ENCODE measurements at places on chromosomes 6 and 20.
A peak's percentile ranks its signal among the peaks of the same experiment; 100 is the strongest.

- DNase-seq: no peak
Measured at GRCh38 chr20:56769921-56770600, 141.0 kb downstream of the TFAP2C start.

GRCh38 chr6:21227486-21227885, 366.1 kb upstream of the SOX4 start:
- no peak for DNase-seq

GRCh38 chr20:57381596-57382503, 9.3 kb upstream of the RBM38 start:
- peak; percentile 83 for DNase-seq

- DNase-seq: no peak
Measured at GRCh38 chr6:107629548-107630129, 139.7 kb downstream of the SOBP start.

- peak; percentile 29 for DNase-seq
Measured at GRCh38 chr20:17617212-17617867, 47.5 kb downstream of the DSTN start.

GRCh38 chr20:53263554-53264438, 291.6 kb downstream of the TSHZ2 start:
- no peak for DNase-seq

DNA sequence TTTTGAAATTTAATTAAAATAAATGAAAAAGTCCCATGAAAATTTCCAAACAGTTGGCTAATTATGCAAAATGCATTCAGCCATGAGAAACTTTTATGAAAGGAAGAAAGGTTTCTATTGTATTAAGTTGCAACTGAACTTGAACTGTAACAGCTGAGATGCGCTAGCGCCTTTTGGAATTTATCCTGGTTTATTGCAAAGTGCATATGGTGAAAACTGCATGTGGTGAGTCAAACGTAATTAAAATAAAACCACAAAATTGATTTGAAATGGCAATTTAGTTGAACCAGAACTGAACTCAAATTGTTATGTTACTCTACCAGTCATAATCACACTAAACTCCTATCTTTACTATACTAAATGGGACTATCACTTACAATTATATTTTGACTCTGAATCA, 46.4 kb upstream of the COL21A1 start:
- no peak for DNase-seq

DNA sequence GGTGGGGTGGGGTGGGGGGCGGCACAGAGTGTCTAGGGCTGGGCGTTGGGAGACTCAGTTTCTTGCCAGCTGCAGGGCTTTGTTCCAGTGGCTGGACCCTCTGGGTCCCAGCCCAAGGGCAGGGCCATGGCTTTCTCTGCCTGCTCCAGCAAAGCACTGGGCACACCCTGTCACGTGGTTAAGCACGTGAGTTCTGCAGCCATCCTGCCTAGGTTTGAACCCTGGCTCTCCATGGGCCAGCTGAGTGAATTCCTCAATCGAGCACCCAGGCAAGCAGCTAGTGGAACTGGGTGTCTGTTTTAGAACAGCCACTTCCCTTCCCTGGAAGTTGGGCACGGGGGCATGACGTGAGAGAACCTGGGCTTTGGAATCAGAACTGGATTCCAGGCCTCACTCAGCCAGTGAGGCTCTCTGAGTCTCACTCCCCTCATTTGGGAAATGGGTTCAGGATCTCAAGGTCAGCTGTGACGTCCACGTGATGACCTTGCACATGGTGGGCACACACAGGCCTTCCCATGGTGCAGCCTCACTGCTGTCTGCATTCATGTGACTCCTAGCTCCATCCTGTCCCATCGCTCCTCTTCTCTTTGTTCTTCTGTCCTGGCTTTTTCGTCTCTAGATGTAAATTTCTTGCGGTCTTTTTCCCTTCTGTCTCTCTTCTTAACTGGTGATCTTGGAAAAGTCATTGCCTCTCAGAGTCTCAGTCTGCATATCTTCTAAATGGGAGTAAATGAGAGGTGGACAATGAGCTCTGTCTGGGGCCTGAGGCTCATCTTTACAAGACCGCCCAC, 45.9 kb downstream of the NOL4L start:
- no peak for DNase-seq

GRCh38 chr20:31857861-31858759, 12.2 kb downstream of the DUSP15 start:
- DNase-seq: peak; percentile 76
